Dorsolateral prefrontal cortex (tissue), 122 donors: ENCODE measurements at places on chromosomes 4 and X. TPM values are rescaled to one million over a fixed set of nuclear protein-coding genes. Genes with fewer than 3 reads are reported as not detected.

The PDGFC gene
- 12.0 TPM for total RNA-seq

The TGIF2LX gene
- not detected for total RNA-seq

The TMEM156 gene
- 1.2 TPM for total RNA-seq

The GPR50 gene
- not detected for total RNA-seq

The GLRA3 gene
- 14.1 TPM for total RNA-seq

The IL2 gene
- total RNA-seq, result not detected

The TIMM17B gene
- 50.1 TPM for total RNA-seq
